Parietal lobe (tissue), 2 donors: ENCODE measurements at places on chromosomes 5 and 9. TPM values are rescaled to one million over a fixed set of nuclear protein-coding genes. Genes with fewer than 3 reads are reported as not detected.

The IGIP gene
- 11.0 TPM for total RNA-seq

The NINJ1 gene
- 7.8 TPM for total RNA-seq

The AIF1L gene
- total RNA-seq: 21.0 TPM

The LTC4S gene
- 6.9 TPM for total RNA-seq

The FOXD4L6 gene
- 1.3 TPM for total RNA-seq

The TCOF1 gene
- total RNA-seq: 24.7 TPM

The GAS1 gene
- 17.8 TPM for total RNA-seq

The ENTREP1 gene
- total RNA-seq: 4.1 TPM

The PCDHGA11 gene
- total RNA-seq: 40.4 TPM

The TLE1 gene
- 63.2 TPM for total RNA-seq

The KCNMB1 gene
- total RNA-seq: not detected

The KIF20A gene
- total RNA-seq: 6.3 TPM

The ANKRD34B gene
- 0.31 TPM for total RNA-seq

The PHF19 gene
- 11.6 TPM for total RNA-seq

The SLC6A3 gene
- not detected for total RNA-seq

The LCN1 gene
- total RNA-seq: not detected

The FOXD4L4 gene
- 1.6 TPM for total RNA-seq

The TRIM23 gene
- 91.4 TPM for total RNA-seq

The MYMK gene
- not detected for total RNA-seq

The INSYN2B gene
- total RNA-seq: 2.2 TPM

The BTNL8 gene
- not detected for total RNA-seq

The HRCT1 gene
- 0.63 TPM for total RNA-seq

The PKD2L2 gene
- not detected for total RNA-seq

The SPINK6 gene
- total RNA-seq: not detected

The PCDHB8 gene
- total RNA-seq: 15.0 TPM

The SLC6A18 gene
- total RNA-seq: not detected

The CDKN2B-AS1 gene
- 0.63 TPM for total RNA-seq

The RMRP gene
- total RNA-seq: 78,439 TPM

The SPACA9 gene
- 2.8 TPM for total RNA-seq

The SLC2A6 gene
- 17.2 TPM for total RNA-seq

The COL23A1 gene
- 0.94 TPM for total RNA-seq

The SUSD3 gene
- 1.3 TPM for total RNA-seq

The PCDHGC5 gene
- total RNA-seq: 20.0 TPM

The PCAT7 gene
- not detected for total RNA-seq

The IFNK gene
- not detected for total RNA-seq

The FBN2 gene
- 8.8 TPM for total RNA-seq

The CCL28 gene
- total RNA-seq: 0.94 TPM
